HAP-1 (cell line): ENCODE measurements at places on chromosomes 16 and 17.

DNA sequence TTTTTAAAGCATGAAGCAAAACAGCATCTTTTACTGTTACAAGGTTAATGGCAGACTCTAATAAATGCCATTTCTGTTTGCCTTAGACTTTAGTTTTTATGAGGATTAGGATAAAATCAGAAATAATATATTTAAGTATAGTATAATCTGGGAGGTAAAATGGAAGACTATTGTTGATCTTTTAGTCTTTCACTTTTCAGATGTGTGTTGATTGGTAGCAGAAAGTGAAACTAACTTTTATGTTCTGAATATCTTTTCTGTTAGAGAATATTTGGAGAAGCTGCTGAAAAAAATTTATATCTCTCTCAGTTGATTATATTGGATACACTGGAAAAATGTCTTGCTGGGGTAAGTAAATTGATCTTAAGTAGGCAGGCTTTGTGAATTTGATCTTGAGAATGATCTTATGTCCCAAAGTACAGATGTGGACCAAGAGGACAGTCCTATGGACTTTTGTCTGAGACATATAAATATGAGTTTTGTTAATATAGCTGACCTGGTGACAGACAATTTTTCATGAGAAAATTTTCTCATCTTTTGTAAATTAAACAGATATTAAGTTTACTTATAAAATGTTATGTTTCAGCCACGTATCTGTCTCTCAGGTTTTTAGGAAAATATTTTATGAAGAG is 64.1 kb downstream of the NF1 start:
- no peak for DNase-seq

DNA sequence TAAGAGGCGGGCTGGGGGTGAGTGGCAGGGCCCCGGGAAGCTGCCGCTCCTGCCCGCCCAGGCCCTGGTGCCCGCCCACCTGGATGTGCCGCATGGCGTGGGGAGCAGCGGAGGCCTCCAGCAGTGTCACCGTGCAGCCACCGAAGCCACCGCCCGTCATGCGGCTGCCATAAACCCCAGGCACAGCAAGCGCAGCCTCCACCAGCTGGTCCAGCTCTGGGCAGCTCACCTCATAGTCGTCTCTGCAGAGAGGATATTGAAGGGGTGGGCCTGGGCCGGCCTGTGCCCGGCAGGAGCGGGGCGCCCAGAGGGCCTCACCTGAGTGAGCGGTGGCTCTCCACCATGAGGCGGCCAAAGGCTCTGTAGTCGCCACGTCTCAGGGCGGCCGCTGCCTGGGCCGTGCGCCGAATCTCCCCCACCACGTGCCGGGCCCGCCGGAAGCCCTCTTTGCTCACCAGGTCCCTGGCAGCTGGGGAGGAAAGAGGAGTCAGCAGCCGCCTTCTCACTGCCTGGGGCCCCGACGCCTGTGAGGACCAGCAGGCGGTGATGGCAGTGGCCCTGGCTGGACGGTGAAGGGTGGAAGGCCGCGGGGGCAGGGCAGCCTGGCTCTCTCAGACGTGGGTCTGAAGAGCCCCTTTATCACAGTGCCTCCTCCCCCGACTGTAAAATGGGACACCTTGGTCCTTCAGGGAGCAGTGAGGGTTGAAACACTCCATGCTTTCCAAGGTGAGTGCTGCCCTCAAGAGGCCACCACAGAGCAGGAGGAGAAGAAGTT is 6.7 kb downstream of the GALK1 start:
- no peak for DNase-seq

DNA sequence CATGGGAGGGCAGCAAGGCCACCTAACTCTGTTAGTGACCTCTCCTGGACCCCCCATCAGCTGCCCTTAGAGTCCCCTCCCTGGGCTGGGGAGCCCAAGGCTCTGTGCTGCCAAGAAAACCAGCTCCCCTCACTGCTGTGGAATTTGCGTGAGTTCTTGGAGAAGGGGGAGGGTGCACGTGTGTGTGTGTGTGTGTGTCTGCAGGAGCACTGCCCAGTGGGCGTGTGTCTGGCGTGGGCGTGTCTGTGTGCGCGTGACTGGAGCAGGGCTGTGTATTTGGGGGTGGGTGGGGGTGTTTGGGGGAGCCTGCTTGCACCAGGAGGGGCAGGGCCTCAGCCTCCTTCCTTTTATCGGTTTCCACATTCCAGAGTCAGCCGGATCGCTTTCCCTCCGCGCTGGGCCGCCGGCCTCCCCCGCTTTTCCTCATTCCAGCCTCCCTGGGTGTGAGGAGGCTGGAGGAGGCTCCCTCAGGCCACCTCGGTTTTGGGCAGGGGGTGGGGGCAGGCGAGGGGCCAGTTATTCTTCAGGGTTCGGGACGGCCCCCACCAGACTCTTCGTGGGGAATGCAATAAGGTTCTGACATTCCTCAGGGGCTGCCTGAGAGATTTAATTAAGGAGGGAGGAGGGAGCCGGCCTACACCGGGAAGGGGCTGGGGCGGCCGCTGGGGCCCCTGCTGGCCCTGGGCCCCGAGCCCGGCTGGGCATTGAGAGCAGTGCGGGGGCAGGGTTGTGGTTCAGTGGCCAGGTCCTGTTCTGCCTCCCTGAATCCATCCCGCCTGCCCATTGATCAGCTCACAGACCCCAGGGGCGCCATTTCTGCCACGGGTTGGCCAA is 2.5 kb downstream of the VASN start:
- DNase-seq = no peak

- DNase-seq = no peak
Measured at GRCh38 chr17:45867171-45867570, 22.5 kb downstream of the SPPL2C start.

GRCh38 chr17:37662353-37662752 is 19.1 kb upstream of the DDX52 start:
- no peak for DNase-seq

- no peak for DNase-seq
Measured at GRCh38 chr16:57609541-57610401, 18.7 kb upstream of the ADGRG1 start.

GRCh38 chr17:82984751-82985427 is 94.5 kb upstream of the METRNL start:
- DNase-seq = no peak

DNA sequence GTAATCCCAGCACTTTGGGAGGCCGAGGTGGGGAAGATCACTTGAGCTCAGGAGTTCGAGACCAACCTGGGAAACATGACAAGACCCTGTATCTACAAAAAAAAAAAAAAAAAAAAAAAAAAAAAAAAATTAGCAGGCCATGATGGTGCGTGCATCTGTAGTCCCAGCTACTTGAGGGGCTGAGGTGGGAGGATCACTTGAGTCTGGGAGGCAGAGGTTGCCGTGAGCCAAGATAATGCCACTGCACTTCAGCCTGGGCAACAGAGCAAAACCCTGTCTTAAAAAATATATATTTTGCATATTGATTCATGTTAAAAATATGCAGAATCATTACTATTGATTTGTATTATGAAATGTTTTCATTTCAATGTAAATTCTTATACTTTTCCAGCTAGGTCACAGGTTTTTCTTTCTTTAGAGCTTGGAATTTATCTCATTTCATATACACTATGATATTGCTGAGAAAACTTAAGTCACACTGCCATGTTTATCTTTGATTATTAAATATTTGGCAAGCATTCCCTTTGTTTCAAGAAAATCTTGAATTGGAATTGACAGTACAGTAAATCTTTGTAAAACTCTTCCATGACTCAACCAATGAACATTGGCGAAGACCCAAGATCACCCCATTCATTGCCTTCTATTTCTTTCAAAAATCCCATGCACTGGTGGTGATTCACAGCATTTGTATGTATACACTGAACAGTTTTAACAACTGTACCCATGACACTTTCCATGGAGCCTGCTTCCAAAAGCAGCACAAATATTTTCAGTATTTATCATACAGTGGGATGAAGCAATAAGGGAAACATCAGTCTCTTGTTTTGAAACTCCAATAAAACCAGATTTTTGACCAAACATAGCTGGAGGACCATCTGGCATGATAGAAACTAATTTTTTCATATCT is 83.5 kb upstream of the TNRC6A start:
- no peak for DNase-seq

DNA sequence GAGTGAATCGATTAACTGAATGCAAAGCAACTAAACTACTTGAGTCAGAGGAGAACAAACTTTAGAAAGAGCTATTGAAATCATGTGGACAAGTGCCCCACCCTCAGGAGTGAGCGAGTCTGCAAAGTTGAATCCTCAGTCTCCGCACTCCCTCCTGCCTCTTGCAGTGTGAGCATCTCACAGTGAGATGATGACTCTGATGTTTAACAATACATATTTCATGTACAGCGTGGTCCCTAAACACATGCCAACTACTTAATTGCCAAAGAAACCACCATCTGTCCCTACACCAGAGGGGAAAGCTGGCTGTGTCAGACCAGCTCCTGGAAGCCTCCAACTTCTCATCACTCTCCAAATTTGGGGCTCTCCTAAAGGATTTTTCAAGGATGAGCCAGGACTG is 31.2 kb downstream of the PIMREG start:
- no peak for DNase-seq

GRCh38 chr17:28041844-28042656 is 427 bp upstream of the NLK start:
- DNase-seq = no peak

- peak; percentile 6 for DNase-seq
Measured at GRCh38 chr17:66829386-66829864, 5.5 kb upstream of the CACNG5 start.

DNA sequence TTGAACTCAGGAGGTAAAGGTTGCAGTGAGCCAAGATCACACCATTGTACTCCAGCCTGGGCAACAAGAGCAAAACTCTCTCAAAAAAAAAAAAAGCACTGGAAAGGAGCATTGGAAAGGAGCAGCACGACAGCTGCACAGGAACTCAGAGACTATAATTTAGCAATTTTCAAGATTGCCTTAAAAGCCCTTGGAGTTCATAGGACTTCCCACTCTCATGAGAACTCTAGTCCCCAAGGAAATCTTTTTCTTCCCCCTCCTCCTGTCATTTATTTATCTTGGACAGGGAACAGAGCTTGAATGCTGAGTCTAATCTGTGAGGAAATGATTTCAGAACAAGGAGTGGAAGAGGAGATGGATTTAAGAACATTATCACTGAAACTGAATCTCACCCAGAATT is 69.0 kb downstream of the PLXDC1 start:
- DNase-seq = no peak

DNA sequence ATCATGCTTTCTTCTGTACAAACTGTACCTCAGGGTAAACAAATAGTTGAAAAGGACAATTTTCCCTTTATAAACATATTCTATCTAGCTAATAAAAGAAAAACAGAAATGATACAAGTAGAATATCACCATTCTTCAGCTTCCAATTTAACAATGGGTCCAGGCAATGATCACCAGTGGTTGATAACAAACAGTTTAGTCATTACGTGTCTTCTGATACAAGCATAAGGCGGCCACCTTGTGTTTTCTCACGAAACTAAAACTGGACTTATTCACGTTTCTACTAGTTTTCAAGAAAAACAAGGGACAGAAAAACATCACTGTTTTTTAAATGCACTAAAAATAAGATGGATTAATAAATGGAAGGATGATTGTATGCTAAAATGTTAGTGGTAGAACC is 58.3 kb downstream of the STH start:
- DNase-seq = no peak

GRCh38 chr17:39787743-39788484 is 50.2 kb downstream of the GRB7 start:
- no peak for DNase-seq

DNA sequence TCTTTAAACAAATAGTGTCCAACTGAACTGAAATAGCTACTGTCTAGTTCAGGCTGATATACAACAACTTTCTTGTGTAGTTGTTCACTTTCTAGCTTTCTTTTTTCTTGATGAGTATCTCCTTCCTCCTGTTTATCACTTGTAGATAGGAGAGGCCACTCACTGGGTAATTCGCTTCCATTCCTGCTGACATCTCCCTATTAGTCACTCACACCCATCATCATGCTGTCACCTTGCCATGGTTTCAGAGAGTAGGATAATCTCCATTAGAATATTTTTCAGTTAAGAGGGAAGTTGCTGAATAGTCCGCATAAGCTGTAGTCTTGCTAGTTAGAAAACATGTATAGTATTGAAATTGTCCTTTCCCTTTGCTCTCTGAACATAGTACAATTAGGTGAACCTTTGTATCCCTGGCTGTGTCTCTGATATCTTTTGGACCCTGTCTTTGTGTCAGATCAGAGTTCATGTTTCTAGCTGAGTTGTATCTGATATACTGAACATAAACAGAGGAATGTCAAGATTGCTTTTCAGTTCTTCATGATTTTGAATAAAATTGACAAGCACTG is 64.4 kb upstream of the RASL10B start:
- no peak for DNase-seq

- DNase-seq = no peak
Measured at GRCh38 chr16:72397876-72398275, 225.9 kb upstream of the PMFBP1 start.
